ENCODE measurements at places on chromosomes 6 and 20.

GRCh38 chr6:39209911-39210310, 19.4 kb downstream of the KCNK5 start:
- DNase-seq, result no peak

GRCh38 chr6:92962846-92963245, 456.5 kb downstream of the EPHA7 start:
- DNase-seq, result no peak

DNA sequence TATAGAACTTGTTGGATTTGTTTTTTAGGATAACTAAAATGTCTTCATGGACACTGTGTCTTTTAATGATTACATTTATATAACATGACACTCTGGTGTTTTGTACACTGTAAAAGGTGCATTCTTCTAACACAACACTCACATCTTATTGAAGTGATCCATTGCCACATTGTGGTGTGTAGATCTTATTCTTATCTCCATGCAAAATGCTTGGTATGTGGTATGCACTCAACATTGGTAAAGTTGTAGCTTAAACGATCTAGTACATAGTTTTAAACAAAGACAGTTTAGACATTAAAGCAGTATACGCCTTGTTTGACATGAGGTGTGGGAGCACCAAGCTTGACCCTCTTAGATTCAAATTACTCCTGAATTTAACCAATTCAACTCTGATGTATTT, 84.7 kb downstream of the SASH1 start:
- no peak for DNase-seq

DNA sequence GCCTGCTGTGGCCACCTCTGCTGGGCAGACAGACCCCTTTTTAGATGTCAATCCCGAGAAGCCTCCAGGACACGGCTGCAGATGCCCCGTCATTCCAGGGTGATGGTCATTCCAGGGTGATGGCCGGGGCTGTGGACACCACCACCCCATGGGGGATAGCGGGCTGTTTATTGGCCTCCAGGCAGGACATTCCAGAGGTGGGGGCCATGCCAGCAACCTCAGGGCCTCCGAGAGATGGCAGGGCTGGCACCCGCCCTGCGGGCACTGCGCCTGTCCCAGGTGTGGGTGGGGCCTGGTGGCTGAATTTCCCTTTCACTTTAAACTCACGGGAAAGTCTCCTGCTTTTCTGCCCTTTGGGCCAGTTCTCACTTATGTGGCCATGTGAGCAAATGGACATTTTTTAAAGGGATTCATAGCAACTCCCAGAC, 14.5 kb downstream of the COL9A3 start:
- no peak for DNase-seq

DNA sequence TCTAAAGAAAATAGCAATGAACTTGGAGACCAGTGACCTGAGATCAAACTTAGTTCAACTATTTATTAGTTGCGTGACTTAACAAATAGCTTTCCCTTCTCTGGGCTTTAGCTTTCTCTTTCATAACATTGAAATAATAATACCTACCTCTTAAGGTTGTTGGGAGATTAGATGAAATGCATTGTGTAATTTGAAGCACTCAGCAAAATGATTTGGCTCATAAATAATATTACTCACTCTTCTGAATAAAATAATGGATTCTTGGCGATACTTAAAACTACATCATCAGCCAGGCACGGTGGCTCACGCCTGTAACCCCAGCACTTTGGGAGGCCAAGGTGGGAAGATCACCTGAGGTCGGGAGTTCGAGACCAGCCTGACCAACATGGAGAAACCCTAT, 556.2 kb upstream of the JARID2 start:
- no peak for DNase-seq

All from PC-3 (cell line).